Fibroblast of villous mesenchyme (primary cell): ENCODE measurements at places on chromosomes 16 and 17. TPM values are rescaled to one million over a fixed set of nuclear protein-coding genes. Genes with fewer than 3 reads are reported as not detected.

Gene CIITA
- under 0.01 TPM in 1 of 2 replicates, not detected in the other for total RNA-seq

Gene SLC16A13
- total RNA-seq: 1.3 TPM in 2 replicates

Gene TVP23A
- total RNA-seq: not detected in 2 replicates

Gene KRTAP9-4
- not detected in 2 replicates for total RNA-seq

Gene LHX1
- not detected in 2 replicates for total RNA-seq

Gene CRYM
- 0.32 TPM in 1 of 2 replicates, not detected in the other for total RNA-seq

Gene TRPV2
- total RNA-seq: 53.5 and 106 TPM in 2 replicates

Gene PTX4
- 0.32 and 0.43 TPM in 2 replicates for total RNA-seq

- DNase-seq: no peak
Observed at GRCh38 chr17:80424878-80425765, 10.2 kb downstream of the ENDOV start.

DNA sequence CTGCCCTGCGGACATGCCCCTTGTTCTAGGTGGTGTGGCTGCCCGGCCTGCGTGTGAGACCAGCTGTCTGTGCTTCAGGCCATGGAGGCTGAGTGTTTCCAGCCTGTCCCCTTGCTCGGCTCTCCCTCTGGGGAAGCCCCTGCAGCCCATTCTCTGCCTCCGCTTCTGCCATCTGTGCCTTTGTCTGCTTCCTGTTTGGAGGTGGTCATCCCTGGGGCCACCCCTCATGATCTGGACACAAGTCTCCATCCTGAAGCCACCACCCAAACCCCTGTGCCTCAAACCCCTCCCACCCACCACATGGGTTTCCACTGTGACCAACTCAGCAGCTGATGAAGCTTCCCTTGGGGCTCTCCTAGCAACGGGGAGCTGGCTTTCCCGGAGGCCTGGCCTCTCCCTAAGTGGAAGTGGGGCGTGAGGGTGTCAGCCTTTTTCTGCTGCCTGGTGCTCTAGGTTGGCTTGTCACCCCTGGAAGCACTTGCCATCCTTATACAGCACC, 184.9 kb downstream of the SEC14L1 start:
- peak; percentile 67 for DNase-seq

GRCh38 chr17:4949321-4950074, 1.2 kb upstream of the PFN1 start:
- peak; percentile 88 for DNase-seq

GRCh38 chr17:34363183-34363661, at the start of gene CCL1:
Gene CCL1 (minus strand): TSS chr17:34363233. CDS start chr17:34363161, 72 bp downstream.
- DNase-seq: no peak

DNA sequence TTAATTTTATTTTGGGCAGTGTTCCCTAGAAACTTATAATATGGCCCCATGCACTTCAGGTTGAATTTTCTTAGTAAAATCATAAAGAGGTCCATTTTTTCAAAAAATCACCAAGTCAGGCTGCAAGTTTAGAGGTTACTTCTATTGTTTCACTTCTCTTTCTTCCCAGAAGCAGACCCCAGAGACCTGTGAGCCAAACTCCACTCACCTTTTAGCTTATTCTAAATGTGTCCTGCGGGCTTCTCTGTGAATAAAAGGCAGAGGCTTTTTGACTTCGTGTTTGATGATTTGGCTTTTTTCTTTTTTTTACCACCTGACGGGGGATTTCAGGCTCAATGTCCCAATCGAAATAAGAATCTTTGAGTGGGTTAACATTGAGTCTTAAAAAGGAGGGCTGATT, 7.4 kb downstream of the PRKCB start:
- no peak for DNase-seq

- DNase-seq: no peak
Observed at GRCh38 chr17:68480885-68481284, 23.6 kb upstream of the WIPI1 start.

GRCh38 chr17:66438101-66438500, 135.7 kb downstream of the PRKCA start:
- no peak for DNase-seq

DNA sequence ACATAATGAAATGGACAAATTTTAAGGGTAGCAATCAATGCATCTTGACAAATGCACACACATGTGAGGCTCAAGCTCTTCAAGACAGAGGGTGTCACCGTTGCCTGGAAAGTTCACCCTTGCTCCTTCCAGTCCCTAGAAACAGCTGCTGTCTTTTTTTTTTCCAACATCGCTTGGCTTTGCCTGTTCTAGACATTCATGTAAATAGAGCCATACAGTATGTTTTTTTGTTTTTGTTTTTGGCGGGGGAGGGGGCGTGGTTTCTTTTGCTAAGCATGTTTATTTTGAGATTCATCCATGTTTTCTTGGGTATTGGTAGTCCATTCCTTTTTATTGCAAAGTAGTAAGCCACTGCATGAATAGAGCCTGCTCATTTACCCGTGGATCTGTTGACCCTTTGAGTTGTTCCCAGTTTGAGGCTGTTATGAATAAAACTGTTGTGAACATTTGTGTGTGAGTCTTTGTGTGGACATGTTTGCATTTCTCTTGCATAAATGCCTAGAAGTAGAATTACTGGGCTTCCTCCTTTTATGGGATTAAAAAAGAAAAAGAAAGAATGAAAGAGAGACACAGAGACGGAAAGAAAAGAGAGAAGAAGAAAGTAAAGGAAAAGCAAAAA, 78.4 kb downstream of the NT5M start:
- DNase-seq: no peak

DNA sequence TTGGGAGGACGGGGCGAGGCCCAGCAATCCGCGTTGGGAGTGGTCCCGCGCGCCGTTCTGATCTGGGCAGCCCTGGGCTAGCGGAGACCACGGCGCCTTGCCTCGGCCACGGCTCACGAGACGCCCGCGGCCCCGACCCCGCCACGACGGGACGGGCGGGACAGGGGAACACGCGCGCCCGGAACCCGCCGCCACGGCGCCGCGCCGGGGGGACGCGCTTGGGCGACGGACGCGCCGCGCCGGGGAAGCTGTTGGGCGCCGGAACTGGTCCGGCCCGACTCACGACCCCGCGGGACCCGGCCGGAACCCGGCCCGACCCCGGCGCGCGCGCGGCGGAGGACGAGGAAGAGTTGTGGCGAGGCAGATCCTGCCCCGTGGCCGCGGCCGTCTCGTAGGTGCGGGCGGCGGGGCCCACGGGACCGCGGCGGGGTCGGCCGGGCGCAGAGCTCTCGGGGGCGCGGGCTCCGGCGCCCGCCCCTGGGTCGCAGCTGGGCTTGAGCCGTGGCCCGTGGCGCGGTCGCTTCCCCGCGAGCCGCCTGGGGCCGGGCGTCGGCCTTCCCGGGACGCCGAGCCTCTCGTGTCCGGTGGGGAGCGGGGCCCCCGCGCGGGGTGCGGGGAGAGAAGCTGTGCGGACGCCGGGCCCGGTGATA, at the start of gene ACSF3:
TSS of gene ACSF3 (plus strand) at position 251 of the 650 bp plus-strand sequence. CDS start 6,830 bp downstream, outside the sequence.
- peak; percentile 51 for DNase-seq

DNA sequence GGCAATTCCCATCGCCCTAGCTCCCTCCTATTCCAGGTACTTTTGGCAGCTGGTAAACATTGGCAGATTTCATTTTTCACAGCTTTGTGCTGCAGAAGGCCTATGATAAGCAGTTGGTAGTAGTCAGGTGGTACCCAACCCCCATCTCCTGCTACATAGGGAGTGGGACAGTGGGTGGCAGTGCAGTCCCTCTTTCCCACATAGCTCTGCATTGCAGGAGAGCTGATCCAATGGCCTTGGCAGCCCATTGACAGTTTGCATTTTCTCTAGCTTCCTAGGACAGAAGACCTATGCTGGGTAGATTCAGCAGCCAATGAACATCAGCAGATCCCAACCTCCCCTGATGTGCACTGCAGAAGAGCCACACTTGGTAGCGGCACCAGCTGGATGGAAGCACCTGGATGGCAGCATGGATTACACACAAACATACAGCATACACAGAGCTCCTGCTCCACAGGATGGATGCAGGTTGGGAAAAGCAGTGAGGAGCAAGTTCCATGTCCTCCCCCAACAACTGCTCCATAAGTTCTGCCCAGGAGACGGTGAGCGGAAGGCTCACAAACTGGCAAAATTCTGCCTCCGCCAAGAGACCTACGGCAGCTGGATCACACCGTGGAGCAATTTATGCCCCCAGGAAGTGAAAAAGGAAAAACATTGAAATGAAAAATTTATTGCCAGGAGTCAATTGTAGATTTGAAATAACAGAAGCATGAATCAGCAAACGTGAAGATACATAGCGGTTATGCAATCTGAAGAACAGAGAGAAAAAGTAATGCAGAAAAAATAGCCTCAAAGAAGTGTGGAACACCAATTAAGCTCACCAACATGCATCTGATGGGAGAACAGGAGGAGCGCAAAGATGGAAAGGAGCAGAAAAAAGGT, 95.7 kb downstream of the CACNG1 start:
- peak; percentile 62 for DNase-seq

GRCh38 chr16:87828907-87829621, 40.2 kb downstream of the SLC7A5 start:
- DNase-seq: no peak

DNA sequence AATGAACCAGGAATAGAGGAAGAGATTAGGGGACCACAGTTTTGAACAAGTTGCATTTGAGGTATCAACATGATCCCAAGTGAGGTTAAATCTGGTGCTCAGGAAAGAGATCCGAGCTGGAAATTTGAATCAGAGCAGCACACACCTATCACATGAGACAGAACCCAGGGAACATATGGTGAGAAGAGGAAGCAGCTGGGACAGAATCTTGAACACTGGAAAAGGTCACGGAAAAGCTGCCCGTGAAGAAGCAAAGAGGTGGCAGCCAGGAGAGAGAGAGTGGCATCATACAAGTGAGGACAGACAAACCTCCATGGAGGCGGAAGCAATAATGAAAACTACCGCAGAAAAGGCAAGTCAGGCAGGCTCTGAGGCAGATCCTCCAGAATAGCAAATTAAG, 36.1 kb downstream of the USP31 start:
- no peak for DNase-seq

DNA sequence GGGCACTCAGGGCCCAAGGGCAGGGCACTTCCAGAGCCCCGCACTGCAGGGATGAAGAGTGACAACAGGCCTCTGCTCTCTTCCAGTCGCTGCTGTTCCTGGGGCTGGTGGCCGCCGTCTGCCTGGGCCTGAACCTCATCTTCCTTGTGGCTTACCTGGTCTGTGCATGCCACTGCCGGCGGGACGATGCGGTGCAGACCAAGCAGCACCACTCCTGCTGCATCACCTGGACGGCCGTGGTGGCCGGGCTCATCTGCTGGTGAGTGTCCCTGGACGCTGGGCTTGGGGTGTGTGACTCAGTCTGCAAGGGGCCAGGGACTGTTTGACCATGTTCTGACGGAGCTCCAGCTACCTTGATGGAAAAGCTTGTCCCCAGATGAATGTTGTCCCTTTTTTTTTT, 9.0 kb downstream of the TTYH2 start:
- no peak for DNase-seq

GRCh38 chr16:84423416-84423837, 55.1 kb downstream of the ATP2C2 start:
- peak; percentile 36 for DNase-seq

GRCh38 chr17:37642681-37643080, 565 bp downstream of the DDX52 start:
- peak; percentile 44 for DNase-seq

DNA sequence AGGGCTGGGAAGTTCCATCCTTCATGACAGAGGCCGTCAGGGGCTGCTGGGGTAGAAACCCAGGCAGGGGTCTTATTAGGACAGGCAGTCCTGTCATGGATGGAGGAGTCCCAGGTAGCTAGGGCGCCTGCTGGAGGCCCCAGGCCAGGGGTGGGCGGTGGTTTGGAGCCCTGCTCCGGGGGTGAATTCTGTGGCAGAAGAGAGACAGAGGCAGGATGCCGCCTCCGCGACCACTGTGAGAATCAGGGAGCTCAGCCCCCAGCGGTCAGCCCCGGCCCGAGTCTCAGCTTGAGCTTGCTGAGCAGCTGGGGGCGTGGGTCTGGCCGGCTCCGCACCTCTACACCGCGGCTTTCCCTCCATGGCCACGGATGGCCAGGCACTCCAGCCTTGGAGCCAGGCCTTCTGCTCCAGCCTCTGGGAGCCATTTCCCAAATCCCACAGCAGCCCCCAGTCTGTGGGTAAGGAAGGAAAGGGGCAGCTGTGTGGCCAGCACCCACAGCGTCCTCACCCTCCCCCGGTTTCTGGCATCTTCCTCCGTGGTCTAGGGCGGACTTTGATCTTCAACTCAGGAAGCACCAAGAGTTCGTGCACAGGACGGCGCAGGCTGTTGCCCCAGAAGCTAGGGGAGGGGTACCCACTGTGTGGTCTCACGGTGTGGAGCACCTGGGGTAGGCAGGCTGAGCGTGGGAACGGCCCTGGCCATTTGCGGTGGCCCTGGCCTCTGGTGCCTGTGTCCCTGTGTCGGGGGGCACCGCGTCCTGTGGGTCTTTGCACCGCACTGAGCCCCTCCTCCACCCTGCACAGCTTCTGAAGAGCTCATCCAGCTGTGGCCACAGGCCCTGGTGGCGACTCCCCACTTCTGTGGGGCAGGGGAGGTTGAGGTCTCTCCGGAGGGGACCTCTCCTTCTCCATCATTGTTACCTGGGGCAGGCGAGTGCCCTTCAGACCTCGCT, 14.1 kb downstream of the CD7 start:
- no peak for DNase-seq

DNA sequence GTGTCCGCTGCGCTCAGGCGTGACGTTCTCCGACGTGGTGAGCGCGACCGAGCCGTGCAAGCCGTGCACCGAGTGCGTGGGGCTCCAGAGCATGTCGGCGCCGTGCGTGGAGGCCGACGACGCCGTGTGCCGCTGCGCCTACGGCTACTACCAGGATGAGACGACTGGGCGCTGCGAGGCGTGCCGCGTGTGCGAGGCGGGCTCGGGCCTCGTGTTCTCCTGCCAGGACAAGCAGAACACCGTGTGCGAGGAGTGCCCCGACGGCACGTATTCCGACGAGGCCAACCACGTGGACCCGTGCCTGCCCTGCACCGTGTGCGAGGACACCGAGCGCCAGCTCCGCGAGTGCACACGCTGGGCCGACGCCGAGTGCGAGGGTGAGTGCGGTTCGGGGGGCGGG, 11.2 kb downstream of the NGFR start:
- no peak for DNase-seq

DNA sequence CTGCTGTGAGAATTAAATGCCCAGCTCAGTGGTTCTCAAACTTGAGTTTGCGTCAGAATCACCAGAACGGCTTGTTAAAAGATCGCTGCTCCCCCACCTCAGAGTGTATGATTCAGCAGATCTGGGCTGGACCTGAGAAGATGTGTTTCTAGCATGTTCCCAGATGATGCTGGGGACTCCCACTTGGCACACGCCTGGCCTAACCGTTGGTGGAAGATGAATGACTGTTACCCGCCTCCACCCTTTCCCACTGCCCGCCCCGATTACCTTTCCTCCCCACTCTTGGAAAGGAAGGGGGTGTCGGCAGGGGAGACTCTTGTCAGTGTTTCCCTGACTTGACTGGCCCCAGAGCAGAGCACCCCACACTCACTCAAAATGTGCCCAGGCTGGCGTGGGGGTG, 29.3 kb upstream of the ABCC3 start:
- peak; percentile 44 for DNase-seq
